Stimulated activated CD4-positive, alpha-beta T cell treated with anti-CD3 and anti-CD28 coated beads, Interleukin-1b, Interleukin-23, amount 100 ng/mL, for 4 hours (primary cell): ENCODE measurements at places on chromosomes 4 and X.

GRCh38 chr4:3787489-3788365 is 21.5 kb downstream of the ADRA2C start:
- DNase-seq, result no peak

DNA sequence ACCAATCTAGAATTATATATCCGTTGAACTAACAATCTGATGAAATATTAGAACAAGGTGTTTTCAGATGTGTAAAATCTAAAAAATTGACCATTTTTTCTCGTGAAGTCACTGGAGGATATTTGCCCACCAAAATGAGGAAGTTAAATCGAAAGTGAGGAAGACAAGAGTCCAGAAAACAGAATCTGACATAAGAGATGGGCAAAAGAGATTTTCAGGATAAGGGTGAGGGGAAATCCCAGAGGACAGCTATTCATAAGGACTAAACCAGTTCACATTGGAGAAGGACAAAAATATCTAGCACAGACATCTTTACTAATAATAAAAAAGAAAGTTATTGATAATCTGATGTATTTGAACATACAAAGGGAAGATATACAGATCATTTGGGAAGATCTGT is 18.7 kb upstream of the ALG13 start:
- no peak for DNase-seq

- no peak for DNase-seq
Measured at GRCh38 chr4:70402762-70403161, 5.0 kb downstream of the OPRPN start.

DNA sequence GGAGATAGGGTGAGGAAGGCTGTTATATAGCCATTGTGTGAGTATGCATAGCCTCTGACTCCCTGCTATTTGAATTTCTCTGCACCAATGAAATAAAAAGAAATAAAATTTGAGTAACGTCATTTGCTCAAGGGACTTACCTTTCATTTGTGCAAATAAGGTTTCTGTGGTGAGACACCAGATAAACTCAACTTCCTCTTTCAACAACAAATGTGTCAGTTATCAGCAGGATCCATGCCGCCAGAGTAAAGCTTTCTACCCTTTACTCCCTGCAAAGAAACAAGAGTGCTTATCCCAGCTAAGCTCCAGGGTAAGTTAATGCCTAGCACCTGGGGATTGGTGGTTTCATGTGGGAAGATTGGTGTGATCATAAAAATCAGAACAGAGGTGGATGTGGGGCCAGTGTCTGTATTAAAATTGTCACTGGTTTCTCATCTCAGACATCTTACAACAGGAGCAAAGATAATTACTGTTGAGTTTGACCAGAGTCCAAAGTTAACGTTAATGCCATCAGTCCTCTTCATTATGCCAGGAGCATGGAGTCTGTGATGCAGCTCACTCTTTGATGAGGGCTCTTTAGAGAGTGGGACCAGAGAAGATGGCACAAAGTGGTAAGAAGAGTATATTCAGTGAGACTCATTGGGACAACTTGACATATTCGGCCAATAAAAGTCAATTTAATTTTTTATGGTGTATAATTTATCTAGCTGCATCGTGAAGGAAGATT is at the start of gene P2RY10:
Gene P2RY10, plus strand, starts transcription at position 206 of the 727 bp plus-strand sequence. CDS start 15,130 bp downstream, outside the sequence.
- DNase-seq, result no peak

DNA sequence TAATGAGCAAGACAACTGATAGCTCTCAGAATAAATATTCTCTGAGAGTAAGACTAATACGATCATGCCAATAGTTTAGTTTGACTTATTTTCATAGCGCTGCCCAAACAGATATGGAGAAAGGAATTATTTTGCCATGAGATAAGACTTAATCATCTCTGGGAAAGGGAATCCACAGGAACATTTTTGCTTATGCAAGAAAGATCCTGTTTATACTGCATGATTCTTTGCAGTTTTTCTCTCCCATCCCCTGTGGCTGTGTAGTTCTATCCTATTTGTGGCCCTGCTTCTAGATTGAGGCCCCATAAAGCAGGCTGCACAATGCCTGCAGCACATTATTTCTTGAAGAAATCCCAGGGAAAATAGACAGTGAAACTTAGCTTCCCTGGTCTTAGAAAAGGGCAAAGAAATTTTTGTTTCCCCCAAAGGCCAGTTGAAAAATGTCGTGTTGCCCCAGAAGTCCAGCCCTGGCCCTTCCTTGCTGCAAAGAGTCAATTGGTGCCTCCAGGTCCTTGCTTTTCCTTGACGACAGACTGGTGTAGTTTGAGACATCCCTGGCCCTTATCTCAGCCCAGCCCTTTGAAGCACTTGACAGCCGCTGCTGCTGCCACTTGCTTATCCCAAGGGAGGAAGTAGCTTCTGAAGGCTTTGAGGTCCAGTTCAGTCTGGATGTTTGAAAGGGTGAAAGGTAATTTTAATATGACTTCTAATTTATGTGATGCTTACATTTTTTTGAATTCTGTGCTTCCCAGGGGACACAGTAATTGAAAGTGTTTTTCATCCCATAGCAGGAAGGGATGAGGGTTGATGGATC is 45.0 kb upstream of the SH3RF1 start:
- no peak for DNase-seq

- DNase-seq, result no peak
Measured at GRCh38 chr4:87003266-87003665, 68.5 kb downstream of the AFF1 start.

DNA sequence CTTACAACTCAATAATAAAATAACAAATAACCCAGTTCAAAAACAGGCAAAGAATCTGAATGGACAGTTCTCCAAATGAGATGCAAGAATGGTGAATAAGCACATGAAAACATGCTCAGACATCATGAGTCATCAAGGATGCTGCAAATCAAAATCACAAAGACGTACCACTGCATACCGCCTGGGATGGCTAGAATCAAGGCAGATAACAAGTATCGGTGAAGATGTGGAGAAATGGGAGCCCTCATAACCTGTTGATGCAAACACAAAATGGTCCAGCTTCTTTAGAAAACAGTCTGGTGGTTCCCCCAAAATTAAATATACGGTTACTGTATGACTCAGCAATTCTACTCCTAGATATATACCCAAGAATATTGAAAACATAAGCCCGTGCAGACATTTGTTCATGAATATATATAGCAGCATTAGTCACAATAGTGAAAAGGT is 32.5 kb downstream of the AKAP4 start:
- DNase-seq, result no peak

- DNase-seq, result no peak
Measured at GRCh38 chr4:104870495-104871233, 276.0 kb upstream of the TET2 start.

GRCh38 chr4:14874990-14875389 is 127.3 kb upstream of the CPEB2 start:
- DNase-seq, result no peak

GRCh38 chr4:24750106-24750505 is 45.3 kb upstream of the SOD3 start:
- DNase-seq, result no peak

GRCh38 chr4:120630427-120630826 is 292.1 kb downstream of the PRDM5 start:
- DNase-seq, result no peak
